Stimulated activated CD8-positive, alpha-beta memory T cell treated with anti-CD3 and anti-CD28 coated beads, Interleukin-7, amount 100 ng/mL, for 1 hour (primary cell): ENCODE measurements at places on chromosomes 6 and 20.

DNA sequence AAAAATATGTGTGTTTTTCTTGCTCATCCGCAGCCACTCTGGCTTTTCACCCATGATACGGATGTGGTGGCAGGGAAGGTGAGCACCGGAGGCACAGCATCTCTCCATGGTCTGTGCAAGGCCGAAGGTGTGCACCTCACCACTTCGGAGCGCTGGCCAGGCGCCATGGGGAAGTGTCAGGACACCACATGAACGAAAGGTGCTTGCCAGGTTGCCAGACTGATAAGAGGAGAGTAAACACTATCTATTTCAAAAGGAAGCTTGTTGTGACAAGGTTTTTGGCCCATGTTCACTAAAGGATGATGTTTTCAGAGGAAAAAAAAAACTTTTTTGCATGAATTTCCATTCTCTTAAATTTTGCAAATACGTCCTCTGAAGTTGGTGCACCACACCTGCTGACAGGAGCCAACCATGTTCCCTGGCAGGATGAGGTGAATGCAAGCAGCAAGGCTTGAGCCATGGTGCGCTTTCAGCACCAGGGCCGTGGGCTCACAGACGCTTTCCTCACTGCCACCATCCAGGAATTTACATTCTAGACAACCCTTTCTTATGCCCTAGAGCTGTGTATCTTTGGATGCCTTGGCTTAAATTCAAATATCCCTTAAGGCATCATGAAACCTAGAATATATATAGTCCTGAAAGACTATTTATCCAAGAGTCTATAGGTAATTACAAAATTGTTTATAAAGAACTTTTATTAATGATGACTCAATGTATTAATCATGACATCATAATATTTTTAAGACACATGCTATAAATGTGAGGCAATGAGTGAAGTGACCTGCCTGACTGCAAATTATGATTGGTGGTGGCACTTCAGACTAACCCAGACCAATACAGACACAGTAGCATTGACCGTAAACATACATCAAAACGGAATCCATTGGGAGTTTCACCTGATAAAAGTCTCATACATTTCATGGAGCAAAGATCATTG, 234.5 kb downstream of the TFAP2A start:
- no peak for DNase-seq

DNA sequence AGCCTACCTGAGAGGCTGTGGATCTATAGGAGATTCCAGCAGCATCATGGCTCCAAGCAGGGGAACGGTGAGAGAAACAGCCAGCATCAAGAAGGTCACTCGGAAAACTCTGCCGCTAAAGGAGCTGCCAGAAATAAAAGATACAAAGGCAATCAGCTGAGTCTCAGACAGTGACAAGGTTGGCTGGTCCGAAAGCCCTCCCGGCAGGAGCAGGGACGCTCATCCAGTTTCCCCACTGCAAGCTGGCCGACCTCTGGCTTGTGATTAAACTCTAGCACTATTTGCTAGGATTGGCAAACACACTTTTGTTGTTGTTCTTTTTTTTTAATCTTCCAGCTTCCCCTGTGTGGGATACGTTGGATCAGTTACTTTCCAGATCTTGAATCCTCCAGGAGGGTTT, 8.7 kb downstream of the APMAP start:
- DNase-seq, result no peak

DNA sequence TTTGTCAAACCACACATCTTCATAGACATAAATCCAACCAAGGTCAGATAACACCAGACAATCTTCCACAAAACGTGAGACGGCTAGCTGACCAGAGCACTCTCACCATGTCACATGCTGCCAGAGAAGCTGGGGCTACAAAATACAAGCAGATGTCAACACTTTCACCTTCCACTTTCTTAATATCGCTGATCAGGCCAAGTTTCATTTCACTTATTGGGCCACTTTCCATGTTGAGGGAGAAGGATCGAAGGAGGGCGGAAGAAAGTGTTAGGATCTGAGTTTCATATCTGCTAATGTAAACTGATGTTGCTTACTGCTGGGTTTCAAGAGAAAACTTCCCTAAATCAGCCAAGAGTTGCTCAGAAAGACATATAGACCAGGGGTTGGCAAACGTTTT, 177.0 kb upstream of the PRDM1 start:
- DNase-seq, result no peak

DNA sequence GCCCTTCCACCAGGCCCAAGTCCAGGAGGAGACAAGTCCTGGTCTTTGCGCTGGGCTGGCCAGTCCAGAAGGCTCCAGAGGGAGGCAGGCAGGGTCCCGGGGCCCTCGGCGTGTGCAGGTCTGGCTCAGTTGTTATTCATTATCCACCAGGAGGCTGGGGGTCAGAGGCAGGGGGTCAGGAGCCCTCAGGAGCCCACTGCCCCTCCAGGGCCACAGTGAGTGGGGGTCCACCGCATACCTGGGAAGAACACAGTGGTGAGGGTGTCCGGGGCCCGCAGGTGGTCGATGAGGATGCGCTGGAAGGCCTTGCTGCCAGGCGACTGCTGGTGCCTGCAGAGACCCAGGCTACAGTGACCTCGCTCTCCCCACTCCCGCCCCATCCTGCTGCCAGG, 4.4 kb upstream of the C20orf144 start:
- DNase-seq, result no peak

DNA sequence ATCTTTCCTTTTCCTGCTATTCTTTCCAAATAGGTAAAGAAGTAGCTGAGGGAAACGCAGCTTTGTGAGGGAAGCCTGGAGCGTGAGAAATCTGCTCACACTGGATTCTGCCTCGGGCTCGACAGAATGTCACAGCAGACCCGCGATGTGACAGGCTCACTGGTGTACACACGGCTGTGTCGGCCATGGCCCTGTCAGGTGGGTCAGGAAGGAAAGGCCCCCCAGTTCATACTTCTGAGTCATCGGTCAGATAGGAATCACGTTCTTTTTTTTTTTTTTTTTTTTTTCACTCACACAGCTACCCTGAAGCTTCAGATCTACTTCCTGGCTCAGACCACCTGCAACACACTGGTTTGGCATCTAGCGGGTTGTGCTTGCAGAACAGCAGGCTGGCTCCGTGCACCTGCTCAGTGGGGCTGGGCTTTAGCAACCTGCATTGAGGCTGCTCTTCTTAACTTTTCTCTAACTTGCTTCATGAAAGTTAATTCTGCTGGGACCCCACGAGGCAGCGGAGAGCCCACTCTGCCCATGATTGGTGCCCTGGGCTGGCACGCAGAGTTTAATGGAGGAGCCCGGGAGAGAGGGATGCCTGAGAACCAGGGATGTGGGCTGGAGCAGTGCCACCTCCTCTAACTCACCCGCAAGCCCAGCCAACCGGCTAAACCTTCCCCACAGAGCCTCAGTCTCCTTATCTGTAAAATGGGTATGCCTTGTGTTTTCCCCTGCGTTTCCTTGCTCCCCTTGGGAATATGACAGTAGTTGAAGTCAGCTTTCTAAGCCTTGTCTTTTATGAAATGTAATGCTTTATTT, 61.5 kb upstream of the FNDC1 start:
- DNase-seq, result peak; percentile 44

DNA sequence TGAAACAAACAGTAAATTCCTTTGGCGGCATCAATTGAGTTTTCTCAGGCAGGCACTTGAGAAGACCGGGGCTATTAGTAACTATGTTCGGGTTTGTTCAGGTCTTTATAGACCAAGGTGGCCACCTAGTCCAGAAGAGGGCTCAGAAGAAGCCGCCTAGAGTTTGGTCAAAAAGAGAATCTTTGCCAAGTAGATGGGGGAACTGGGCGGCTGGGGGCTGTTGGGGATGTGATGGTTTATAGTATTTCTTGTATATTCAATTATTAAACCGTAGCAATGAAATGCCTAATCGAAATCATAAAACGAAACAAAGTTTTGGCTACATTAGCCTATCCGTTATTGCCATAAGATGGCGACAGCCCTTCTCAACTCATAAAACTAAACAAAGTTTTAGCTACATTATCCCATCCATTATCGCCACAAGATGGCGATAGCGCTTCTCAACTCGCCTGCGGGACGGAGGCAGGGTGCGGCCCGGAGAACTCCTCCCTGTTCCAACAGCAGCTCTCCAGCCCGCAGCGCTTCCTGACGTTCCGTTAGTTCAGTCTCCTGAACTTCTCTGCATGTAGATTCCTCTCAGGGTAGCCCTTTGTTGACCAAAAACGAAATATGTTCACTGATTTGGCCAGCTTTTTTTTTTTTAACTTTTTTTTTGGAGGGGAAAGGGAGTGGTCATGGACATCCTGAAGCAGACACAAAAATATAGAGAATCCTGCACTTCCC, 120.5 kb upstream of the PRSS16 start:
- peak; percentile 66 for DNase-seq

DNA sequence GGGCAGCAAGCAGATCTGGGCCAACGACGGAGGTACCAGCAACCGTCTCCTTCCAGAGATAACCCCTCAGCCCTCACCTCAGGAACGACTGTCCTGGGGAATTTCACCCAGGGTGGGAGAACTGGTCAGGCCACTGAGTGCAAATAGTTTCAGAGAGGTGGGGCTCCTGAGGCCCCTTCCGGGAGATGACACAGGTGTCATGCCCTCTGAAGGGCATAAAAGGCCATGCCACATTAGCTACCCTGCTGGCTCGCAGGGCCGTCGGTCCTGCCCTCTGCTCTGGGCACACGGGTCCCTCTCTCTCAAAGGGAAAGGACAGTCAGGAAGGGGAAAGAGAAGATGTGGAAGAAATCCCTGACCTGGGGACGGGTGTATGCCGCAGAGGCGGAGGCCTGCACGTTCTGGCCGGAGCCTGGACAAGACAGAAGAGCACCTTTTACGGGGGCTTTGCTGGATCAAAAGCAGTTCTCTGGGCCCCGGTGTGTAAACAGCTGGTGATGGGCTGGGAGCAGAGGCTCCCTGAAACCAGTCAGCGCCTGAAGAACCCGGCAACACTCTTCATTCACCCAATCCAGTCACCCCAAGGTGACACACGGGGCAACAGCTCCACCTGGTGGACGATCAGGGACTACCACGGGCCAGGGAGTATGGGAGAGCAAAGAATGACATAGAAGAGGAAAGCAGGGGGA, 6.4 kb upstream of the TAF8 start:
- DNase-seq, result peak; percentile 92

DNA sequence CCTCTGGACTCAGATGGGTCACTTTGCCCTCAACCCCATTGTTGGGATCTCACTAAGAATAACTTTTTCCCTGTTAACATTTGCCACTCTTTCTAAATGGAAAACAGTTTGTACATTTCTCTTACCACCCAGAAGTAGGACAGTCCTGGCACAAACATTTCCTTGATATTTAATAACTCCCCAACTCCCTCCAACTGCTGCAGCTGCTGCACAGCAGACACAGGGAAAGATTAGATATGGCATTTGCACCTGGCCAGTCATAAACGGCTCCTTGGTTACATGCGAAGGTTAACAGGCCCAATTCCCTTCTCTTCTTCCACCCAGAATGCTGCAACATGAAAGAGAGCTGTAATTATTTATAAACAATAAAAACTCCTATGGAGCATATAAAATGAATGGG, 55.9 kb upstream of the SOX4 start:
- no peak for DNase-seq
